ENCODE measurements at places on chromosomes 6 and 20.
A peak's percentile ranks its signal among the peaks of the same experiment; 100 is the strongest.

DNA sequence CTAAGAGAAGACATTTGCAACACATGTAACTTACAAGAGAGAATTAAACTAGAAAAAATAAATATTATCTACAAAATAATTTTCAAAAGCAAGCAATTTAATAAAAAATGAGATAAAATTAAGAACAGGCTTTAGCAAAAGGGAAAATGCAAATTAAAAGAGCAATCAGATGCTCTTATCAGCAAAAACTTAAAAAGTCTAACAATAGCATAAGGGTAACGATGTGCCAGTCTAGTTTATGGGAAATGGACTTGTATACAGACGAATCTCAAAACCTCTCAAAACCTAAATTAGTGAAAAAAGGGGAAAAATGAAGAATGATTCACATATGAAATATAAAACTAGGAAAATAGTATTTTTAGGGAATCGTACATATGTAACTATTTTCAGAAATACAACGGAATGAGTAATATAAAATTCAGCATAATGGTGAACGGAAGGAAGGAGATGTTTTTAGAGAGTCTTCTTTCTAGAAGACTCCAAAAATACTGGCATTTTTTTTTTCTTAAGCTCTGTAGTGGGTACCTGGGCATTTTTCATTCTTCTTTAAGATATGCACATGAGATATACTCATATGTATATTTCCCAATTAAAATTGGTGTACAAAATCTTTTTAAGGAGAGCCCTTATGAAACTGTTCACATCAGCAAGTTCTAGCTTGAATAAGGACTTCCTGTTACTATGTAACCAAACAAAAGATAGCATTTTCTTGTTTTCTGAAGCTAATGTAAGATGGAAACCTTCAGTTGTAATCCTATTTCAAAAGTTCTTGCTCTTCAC, 927 bp upstream of the MANEA start:
- no peak for DNase-seq

GRCh38 chr6:123780021-123780420, 23.6 kb upstream of the NKAIN2 start:
- DNase-seq, result no peak

DNA sequence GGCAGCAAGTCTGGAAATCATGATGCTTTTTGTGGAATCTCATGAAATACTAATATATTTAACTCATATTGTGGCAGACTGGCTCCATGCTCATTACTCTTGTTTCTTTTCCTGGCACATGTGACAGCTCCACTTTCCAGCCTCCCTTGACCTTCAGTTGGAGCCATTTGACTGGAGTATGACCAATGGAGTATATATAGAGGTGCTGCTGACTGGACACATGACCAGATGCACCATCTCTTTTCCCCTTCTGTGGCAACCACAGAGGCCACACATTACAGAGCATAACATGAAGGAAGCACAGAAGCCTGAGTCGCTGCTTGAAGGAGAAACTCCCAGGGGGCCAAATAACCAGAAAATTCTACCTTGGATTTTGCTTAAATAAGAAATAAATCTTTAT, 77.4 kb downstream of the MKKS start:
- DNase-seq, result no peak

DNA sequence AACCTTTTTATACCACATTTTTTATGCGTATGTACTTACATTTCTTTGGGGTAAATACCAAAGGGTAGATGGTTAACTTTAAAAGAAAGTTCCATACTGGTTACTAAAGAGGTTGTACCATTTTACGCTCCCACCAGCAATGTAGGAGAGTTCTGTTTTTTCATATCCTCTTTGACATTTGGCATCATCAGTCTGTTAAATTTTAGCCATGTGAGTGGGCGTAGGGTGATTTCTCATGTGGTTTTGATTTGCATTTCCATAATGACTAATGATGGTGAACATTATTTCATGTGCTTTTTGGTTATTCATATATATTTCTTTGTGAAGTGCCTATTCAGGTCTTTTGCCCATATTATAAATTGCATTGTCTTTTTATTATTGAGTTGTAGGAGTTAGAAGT, 194.2 kb downstream of the PRL start:
- DNase-seq, result no peak

GRCh38 chr20:48262466-48262865, 477.2 kb upstream of the SULF2 start:
- DNase-seq, result no peak

DNA sequence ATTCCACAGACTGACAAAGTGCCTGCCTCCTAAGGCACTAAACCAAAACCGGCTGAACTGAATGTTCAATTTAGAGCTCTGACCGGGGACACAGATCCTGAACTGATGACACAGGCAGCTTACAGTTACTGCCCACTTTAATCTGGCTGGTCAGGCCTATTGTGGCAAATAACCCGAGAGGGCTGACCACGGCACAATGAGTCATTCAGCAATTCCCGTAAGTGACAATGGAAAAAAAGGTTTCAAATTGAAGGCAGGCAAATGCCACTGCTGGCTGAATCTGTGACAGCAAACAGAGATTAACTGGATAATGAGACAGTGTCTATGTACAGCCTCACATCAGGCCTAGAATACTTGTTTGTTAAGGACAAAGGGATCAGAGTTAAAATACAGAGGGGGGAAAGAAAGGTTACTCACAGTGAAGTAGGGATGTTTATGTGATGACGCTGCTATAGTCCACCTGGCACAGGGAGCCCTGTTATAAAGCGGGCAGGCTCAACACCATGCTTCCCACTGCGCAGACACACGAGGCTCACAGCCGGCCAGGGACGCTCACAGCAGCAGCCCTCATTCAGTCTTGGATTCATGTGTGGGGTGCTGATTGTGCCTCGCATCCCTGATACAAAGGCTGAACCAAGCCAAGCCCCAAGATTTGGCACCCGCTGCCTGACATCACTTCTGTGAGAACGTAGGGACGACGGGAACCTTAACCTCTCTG, 54.4 kb downstream of the RTN4IP1 start:
- peak; percentile 51 for DNase-seq

- no peak for DNase-seq
Measured at GRCh38 chr6:21861942-21862341, 268.4 kb downstream of the SOX4 start.

GRCh38 chr6:155959898-155960495, 504.4 kb upstream of the NOX3 start:
- no peak for DNase-seq

GRCh38 chr20:45365444-45365970, 2.6 kb downstream of the SYS1 start:
- no peak for DNase-seq

- DNase-seq, result no peak
Measured at GRCh38 chr6:130934848-130935585, 107.8 kb downstream of the SMLR1 start.

- no peak for DNase-seq
Measured at GRCh38 chr6:154532426-154532825, 21.9 kb upstream of the CNKSR3 start.

DNA sequence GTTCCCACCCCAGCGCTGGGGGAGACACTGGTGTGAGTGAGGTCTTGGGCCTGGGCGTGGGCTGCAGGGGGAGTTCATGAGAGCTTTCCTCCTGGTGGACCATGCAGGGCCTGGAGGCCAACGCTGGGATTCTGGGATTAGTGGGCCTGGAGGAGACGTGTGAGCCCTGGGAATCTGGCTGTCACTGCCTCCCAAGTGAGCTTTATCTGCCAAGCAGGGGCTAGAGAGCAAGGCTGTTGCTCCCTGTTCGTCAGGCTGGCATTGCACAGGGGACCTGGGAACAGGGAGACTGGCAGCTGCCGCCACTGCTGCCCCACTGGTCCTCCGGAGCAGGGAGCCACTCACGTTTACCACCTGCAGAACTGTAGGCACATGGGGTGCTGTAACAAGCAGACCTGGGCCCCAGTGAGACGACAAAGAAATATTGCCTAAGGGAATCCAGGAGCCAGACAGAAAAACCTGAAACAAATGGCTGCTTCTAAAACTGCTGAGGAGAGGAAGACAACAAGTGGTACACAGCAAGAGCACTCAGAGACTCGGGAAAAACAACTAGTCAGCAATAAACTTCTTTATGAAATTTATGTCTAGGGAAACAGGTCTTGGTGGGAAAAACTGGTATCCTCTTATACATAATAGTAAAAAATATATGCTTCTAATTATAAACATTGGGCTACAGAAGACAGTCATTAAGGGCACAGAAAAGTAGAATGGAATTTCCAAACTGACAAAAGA, 45.2 kb downstream of the PPP1R3G start:
- DNase-seq, result no peak

DNA sequence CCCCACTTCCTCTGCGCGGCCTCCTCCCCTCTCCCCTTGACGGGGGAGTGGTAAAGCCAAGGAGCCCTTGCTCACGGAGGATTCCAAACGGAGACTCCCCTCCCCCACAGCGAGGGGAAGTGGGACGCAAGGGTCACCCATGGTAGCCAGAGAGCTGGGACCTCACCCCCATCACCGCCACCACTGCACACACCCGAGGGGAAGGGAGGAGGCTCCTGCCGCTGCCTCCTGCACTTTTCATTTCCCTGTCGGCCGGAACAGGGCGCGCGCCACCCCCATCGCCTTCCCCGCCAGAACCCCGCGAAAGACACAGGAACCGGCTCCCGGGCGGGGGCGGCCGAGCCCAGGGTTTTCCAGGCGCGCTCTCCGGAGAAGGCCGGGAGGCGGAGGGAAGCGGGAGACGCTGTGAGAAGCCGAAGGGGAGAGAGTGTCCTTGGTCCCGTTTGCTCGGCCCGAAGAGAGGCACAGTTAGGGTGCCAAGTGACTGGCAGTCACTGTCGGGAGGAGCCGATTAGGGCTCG, 789 bp downstream of the CCND3 start:
- no peak for DNase-seq

DNA sequence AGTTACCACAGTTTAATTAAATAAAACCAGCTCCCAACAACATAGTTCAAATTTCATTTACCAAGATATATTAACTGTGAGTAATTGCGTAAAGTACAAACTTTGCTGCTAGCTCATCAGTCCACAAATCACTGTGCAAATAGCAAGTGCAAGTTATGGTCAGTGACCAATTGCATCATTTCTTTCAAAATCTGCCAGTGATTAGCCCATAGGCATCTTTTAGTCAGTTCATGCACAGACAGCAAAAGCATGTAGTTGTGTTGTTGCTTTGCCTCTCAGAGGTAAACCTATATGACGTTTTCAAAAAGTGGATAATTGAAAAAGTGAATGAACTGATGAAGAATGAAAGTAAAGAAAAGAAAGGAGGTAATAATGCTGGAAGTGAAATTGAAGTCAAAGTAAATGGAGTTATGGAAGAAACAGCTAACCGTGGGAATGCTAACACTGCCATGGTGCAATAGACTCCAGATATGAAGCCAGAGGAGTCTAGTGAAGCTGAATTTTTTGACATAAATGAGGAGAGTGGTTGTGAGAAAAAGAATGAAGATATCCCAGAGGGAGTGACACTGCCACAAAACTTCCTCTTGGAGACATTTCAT, 36.5 kb downstream of the ENPP1 start:
- no peak for DNase-seq

GRCh38 chr6:31375699-31376098, 18.7 kb upstream of the HLA-B start:
- no peak for DNase-seq

DNA sequence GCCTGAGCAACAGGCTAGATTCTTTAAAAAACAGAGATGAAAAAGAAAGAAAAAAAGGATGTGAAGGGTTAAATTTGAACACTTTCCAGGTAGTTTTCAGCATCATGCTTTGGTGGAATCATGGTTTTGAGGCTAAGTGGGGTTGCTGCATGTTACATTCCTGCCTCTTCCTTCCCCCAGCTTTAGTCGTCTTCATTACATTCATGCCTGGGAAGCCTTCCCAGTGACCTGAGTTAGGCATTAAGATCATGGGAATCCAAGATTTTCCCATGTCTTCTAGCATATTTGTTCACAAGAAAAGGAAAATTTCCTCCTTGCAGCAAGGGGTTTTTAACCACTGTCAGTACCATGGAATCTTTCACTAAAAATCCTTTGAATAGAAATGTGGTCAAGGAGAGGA, 12.0 kb downstream of the TPX2 start:
- no peak for DNase-seq

DNA sequence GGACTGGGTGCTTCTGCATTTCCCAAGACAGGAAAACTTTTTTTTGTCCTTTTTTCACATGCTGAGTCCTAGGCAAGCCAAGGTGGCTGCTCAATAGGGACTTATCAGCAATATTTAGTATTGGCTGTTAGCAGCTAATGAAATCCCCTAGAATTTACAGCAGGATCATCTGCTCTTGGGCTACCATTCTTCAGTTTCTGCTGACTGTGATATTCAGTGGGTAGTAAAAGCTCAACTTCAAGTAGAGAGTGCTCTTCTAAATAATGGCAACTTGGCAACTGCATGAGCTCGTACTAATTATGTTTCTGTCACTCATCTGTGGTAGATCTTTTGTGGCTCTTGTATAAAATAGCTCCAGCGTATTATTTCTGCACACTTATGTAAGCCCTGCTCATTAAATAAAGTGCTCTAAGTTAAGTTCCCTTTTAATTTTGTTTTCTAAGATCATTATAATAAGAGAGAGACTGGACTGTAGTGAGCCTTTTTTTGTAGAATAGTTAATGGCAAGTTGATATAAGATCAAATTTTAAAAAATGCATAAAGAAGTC, 110.3 kb downstream of the SLC35F1 start:
- DNase-seq, result no peak

- DNase-seq, result no peak
Measured at GRCh38 chr6:124947971-124948451, 14.2 kb upstream of the RNF217 start.

All from amniotic stem cell (primary cell).